Stimulated activated CD4-positive, alpha-beta T cell treated with anti-CD3 and anti-CD28 coated beads, TNF-alpha, amount 100 ng/mL, for 1 hour (primary cell): ENCODE measurements at places on chromosomes 11 and 22.

- DNase-seq: no peak
Observed at GRCh38 chr22:37222440-37222971, 10.2 kb upstream of the SSTR3 start.

DNA sequence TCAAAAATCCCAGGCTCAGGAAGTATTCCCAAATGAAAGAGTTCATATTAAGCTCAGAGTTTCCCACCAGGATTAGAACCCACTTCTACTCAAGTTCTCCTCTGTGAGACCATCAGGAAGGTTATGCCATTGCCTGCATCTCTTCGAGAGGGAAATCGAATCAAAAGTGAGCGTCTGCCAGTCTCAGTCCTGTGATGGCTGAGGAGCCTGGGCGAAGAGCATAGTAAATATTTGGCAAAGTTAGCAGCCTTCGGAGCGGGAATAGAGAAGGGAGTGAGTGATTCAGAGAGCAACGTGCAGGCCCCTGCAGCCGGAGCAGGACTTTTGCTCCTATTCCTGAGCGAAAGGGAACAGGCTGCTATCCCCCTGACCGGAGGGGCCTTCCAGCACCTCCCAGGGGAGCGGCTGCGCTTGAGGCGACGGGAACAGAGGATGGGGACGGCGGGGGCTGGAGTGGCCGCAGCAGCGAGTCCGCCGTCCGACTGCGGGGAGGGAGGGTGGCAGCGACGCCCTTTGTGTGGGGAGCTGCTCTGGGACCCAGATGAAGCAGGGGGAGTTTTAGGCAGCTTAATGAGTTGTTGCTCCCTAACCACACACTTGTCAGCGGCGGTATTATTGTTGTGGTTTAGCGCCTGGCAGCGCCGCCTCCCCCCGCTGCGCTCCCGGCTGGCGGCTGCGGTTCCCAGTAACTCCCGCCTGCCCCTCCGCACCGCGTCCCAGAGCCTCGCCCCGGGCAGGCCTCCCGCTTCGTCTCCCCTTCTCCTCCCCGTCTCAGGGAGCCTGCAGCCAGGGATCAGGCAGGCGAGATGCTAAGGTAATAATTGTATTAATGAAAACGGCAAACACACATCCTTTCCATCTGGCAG is 21.7 kb upstream of the NRGN start:
- no peak for DNase-seq

DNA sequence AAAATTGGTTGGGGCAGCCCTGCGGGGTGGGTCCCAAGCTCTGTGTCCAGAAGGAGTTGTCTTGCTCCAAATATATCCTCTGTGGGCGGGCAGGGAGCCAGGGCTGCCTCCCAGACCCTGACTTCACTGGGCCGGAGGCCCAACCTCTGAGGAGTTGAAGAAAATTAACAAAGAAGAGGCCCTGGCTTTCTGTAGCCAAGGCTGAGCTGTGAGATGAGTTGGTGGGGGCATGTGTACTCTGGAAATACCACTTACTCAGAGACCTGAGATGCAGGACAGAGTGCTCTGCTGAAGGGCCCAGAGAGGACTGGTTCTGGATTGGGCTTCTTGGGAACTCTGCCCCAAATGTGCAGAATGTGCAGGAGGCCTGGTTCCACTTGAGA is 96.3 kb downstream of the SWAP70 start:
- no peak for DNase-seq

DNA sequence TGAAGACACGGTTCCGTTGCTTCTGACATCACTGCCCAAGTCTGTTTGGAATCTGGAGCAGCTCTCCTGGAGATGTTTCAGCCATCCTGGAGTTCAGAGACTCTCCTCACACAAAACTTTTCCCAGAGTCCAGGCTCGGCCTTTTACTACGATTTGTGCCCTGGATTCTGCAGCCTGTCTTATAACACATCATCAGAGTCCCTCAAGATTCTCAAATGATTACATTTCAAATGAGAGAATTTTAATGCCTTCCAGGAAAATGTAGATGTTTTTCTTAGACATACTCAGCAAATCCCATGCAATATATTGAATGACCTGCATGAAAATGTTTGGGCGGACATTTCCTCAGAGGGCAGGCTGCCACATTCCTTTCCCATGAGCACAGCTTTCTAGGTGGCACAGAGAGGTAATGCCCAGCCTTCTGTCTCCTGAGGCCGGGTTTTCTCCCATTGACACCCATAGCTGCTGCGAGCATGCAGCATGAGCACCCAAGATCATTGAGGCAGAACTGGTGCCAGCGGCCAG is 129.1 kb downstream of the SNX19 start:
- DNase-seq: no peak

DNA sequence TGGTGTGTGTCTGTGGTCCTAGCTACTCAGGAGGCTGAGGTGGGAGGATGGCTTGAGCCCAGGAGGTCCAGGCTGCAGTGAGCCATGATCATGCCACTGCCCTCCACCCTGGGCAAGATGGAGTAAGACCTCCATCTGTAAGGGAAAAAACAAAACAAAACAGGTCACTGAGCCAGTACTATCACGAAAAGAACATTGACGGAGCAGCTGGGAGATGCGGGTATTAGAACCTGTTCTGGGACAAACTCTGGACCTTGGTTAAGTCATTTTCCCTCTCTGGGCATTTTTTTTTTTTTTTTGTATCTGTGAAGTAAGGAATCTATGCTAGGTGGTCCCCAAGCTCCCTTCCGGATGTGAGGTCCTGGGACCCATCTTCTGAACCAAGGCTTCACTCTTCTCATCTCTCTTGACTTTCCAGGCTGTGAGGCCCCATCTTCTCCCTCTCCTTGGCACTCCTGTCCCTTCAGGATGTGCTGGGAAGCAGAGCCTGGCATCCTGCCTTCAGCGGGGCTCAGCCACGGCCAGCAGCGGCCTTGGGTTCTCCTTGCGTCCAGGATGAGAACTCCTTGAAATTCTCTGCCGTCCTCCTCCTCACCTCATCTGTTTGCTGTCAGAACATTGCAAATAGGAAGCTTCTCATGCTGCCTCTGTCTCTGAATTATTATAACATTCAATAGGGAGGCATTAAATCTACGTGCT is 130.8 kb downstream of the GRIK4 start:
- DNase-seq: no peak
